ENCODE measurements at places on chromosomes 7 and 10.

DNA sequence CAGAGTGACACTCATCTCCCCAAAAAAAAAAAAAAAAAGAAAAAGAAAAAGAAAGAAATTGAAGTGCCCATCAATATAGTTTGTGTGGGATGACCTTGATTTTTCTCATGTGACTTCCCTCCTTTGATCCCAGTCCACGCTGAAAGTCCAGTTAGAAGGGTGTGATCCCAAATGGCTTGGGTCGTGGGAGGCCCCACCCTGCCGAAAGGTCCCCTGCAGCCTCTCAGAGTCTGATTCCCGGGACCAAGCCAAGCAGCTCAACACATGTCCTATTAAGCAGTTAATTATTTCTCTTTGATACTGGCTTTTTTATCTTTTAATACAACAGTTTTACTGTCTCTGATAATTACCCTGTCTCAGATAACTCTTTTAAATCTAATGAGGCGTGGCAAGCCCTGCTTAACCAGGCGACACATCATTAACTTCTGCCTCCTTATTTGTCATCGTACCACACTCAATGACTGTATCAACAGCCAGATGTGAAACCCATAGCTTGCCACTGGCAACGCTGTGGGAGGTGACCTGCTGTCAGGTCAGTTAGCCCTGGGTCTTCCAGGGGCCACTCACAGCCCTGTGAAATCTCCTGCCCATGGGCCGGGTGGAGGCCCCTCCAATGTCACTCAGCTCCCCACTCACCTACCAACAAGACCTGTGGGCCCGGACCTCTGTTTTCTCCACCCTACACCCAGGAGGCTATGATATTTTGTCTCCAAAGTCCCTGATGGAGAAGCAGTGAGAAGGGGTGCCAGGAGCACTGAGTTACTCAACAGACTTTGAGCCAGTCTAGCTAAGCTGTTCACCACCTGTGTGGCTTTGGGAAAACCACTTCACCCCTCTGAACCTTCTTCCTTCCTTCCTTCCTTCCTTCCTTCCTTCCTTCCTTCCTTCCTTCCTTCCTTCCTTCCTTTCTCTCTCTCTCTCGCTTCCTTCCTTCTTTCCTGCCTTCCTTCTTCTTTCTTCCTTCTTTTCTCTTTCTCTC lies 110.0 kb upstream of the SFMBT2 start:
- DNase-seq: no peak

DNA sequence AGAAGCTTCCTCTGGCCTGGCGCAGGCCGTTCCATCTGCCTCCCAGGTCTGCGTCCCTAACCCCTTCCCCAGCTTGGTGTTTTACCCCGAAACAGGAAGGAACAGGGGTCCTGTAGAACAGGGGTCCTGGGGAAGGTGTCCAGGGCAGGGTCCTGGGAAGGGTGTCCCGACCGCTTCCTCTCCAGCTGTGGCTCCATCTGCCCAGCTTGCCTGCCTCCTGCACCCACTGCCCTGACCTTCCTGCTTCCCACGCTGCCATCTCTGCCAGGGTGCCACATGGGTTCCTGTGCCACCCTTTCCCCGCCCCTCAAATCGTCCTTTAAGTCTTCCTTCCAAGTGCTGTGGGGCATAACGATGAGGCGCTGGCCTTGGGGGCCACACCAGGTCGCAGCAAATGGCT lies 32.4 kb downstream of the WDR86 start:
- DNase-seq: no peak

- no peak for DNase-seq
Measured at GRCh38 chr10:114412907-114413797, 8.8 kb upstream of the AFAP1L2 start.

DNA sequence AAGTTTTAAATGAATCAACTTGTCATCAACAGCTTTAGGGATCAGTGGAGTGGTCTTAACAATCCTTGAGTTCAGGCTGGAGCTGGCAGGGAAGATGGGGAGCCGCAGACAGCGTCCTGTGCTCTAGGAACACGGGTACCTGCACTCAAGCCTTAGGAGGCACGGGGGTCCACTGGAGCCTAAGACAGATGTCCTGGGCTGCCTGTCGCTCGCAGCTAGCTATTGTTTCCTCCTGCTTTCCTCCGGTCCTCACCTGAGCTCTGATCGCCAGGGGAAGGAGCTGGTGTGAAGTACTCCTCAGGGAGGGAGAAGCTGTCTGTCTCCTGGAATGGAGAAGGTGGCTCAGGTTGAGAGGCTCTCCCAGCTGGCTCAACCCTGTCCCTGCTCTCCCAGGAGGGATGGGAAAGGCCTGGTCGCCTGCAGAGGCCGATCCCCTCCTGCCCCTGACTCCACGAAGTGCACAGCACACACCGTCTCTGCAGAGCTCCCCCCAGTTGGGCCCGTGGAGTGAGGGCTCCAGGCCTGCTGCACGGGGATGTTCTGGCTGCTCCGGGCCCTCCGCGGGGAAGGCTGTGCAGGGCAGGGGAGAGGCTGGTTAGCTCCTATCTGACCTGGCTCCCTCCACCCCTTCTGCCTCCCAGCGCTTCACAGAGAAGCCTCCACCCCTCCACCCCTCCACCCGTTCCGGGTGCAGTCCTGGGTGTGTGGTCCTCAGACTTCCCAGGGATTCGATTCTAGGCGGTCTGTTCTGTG lies 14.5 kb upstream of the PYROXD2 start:
- DNase-seq: no peak

DNA sequence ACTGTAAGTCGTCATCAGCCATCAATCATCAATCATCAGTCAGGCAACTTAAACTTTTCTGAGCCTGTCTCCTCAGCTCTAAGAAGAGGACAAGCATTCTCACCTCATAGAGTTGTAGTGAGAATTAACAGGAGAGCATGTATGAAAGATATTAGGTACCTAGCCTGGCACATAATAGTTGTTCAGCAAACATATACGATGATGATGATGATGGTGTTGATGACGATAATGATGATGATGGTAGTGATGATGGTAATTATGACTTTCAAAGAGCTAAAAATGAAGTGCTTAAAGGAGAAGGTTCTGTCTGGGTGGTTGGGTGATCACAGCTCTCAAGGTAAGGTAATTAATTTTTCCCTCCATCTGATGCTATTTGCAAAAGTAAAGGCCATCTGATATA lies 55.1 kb upstream of the ADRB1 start:
- DNase-seq: no peak

GRCh38 chr7:138527746-138528223 lies 67.7 kb downstream of the TRIM24 start:
- DNase-seq: no peak

DNA sequence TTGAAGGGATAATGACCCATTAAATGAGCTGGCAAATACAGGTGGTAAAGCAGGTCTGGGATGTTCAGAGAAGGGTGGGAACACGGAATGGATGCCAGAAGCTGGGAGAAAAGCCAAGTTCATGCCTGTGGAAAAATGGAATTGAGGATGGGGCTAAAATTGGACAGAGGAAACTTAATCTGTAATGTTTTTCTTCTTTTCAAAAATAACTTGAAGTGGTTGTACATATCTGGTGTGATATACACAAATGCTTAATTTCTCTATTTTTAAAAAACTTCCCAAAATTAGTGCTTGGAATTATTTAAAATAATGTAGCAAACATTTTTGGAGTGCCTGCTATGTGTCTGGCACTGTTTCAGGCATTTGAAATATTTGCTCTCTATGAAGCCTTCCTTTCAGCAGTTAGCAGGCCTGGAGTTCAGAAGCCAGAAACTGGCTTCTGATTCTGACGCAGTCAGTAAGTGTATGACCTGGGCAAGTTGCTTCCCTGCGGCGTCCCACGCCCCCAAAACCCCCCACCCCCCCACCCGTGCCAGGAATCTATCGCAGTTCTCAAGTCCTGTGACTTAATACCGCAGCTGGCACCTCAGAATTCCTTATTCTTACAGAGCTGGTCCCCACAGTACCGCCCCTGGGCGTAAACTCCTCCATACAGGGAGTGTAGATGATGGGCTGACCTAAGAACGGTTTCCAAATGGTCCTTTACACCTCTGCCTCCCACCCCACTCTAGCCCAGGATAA lies 828 bp upstream of the MALSU1 start:
- DNase-seq: no peak

GRCh38 chr7:88437132-88437531 lies 130.4 kb upstream of the STEAP4 start:
- no peak for DNase-seq

- DNase-seq: no peak
Measured at GRCh38 chr10:2118201-2118600, 380.9 kb upstream of the ADARB2 start.

DNA sequence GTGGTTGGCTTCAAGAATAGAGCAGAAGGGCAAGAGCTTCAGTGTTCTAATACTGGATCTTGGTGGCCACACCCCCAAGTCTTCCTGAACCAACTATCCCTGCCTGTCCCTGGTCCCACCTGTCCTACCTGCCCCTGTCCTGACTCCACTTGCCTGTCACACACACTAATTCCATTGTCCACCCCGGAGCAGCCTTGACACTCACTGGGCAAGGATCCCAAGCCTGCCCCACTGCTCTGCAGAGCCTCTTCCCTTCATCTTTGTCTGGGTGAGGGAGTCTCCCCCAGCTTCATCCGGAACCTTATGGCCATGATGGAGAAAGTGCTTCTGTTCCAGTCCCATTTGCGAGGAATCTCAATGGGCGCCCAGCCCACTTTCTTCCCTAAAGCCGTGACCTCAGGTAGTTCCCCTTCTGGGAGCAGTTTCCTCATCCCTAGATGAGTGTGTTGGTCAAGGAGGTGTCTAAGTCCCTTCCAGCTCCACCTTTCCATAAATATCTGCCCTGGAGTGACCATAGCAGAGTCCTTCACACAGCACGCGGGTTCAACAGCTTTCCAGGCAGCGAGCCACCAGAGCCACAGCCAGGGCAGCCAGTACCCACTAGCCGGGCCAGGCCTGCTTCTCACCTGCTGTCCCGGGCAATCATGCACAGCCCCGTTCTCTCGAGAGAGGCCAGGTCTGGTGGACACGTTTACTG lies 61.5 kb downstream of the VIPR2 start:
- DNase-seq: no peak

DNA sequence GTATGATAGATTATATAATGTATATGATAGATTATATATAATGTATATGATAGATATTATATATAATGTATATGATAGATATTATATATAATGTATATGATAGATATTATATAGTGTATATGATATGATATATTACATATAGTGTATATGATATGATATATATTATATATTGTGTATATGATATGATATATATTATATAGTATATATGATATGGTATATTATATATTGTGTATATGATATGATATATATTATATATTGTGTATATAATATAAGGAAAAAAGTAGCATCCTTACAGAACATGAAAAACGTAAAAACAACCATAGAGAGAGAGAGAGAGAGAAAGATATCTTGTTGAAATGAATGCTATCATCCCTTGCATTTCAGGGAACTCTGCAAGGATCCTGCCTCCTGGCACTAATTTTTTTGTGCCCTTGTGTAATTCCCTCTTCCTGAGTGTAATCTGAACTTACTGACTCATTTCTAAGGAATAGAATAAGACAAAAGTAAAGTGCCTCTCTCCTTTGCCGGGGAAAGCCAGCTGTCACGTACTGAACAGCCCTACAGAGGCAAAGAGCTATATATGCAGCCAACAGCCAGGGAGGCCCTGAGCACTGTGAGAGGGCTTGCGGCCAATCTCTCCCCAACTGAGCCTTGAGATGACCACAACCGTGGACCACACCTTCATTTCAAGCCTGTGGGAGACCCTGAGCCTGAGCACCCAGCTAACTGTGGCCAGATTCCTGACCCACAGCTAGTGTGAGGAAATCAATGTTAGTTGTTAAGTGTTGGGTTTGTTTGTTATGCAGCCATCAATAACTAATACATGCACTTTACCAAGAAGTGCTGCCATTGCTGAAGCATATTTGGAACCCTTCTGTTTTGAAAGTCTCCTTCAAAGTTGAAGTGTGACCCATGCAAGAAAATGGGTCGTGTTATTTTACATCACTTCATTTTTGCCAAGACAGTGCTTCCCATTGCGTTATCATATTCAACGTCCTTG lies 61.1 kb upstream of the EZH2 start:
- DNase-seq: no peak

GRCh38 chr10:84698989-84699388 lies 370.6 kb downstream of the CCSER2 start:
- DNase-seq: no peak

DNA sequence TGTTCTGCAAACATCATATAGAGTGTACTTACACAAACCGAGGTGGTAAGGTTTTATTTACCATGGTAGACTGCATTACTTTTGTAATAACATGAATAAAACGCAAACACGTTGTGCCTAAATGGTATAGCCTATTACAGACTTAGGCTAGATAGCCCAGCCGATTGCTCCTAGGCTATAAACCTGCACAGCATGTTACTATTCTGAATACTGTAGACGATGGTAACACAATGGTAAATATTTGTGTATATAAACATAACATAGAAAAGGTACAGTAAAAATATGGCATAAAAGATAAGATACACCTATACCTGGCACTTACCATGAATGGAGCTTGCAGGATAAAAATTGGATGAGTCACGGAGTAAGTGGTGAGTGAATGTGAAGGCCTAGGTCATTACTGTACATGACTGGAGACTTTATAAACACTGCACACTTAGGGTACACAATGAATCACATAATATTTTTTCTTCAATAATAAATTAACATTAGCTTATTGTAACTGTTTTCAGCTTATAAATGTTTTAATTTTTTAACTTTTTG lies 16.3 kb downstream of the AKR1D1 start:
- DNase-seq: no peak

DNA sequence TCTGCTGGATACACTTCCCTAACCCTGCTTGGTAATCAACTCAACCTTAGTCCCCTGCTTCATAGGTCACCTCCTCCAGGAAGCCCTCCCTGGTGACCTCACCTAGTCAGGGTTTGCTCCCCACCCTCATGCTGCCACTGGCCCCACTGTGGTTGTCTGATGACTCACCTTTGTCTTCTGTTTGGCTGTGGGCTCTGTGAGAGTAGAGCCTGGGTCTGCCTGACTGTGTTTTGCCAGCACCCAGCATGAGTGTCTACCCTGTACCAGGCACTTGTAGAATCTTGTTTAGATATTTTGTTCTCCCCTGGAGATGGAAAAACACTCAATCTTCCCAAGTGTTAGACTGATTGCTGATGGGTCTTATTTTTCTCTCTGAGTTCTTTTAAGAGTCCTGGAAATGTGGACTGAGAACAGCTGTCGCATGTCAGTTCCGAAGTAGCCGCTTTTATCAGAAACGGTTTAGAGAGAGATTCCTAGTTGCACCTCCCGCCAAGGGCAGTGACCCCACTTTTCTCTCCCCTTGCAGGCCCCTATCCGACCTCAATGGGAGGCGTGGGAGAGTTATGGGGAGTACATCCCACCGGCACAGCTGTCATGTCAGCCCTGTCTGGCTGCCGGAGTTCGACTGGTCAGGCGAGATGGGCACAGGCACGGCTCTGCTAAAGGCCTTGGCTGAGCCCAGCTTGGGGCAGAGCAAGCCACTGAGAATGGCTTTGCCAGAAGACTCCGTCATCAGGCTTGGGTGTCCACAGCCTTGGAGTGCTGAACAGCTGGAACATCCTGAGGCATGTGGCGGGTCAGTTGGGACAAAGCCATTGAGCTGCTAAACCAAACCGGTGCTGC lies 134.3 kb downstream of the GRK5 start:
- no peak for DNase-seq

GRCh38 chr7:140714331-140715040 lies 18.0 kb downstream of the NDUFB2 start:
- no peak for DNase-seq

GRCh38 chr7:151025924-151026671 lies 1.8 kb upstream of the ATG9B start:
- no peak for DNase-seq

GRCh38 chr7:32561613-32562012 lies 66.3 kb downstream of the AVL9 start:
- no peak for DNase-seq

Data from hematopoietic multipotent progenitor cell treated with erythropoietin and hydrocortisone succinate and interleukin-3 and kit ligand, for 15 days (in vitro differentiated cells).